Hippocampal formation (tissue), 2 donors: ENCODE measurements at places on chromosomes 5 and 9.

DNA sequence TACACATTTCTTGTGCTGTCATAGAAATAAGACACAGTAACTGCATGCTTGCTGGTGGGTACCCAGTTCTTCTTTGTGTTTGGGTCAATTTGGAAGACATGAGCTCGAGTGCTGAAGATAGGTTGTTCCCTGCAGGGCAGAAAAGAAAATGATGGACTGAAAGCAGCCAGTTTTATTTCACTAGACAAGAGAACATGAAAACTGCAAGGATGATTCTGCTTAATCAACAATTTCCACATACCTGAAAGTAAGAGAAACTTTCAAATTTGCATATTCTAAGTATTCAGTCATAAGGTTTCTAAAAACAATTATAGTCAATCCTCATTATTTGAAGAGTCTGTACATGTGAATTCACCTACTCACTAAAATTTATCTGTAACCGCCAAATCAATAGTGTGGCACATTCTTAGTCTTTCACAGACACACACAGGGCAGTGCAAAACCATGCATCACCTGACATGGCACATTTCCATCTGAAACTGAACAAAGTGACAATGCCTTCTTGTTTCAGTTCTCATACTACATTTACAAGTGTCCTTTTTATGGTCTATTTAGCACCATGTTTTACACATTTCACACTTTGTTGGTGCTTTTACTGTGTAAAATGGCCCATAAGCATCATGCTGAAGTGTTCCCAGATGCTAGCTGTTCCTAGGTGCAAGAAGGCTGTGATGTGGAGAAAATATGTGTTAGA, 56.9 kb downstream of the HOMER1 start:
- DNase-seq: no peak

DNA sequence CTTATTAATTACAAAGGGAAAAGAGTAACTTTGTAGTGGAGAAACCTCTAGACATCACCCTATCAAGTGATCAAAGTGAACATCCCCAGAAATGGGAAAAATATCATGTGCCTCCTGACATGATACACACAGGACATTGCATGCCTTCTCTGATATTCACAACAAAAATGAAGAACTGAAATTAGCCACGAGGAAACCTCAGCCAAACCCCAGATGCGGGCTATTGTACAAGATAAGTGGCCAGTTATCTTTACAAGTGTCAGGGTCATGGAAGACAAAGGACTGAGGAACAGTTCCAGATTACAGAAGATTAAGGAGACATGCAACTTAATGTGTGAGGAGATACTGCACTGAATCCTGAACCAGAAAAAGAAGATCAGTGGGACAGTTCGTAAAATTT, 23.8 kb upstream of the NPM1 start:
- no peak for DNase-seq

DNA sequence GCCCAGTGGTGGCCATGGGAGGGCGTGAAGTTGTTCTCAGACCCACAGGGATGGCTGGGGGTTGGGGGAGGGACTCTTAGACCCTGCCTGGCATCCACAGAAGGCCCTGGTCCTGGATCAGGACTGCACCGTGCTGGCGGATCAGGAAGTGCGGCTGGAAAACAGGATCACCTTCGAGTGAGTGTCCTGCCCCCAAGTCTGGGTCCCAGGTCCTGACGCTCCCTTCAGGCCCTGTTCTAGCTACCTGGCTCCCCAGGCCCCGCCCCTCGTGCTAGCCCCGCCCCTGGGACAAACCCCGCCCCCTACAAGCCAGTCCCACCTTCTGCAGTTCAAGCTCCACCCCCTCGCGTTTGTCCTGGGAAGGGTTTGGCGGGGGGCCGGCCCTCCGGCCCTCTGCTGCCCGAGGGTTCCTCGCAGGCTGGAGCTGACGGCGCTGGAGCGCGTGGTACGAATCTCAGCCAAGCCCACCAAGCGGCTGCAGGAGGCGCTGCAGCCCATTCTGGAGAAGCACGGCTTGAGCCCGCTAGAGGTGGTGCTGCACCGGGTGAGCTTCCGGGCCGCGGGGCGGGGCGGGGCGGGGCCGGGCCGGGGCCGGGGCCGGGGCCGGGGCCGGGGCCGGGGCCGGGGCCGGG, 12.9 kb downstream of the RGS14 start:
- no peak for DNase-seq

- DNase-seq: no peak
Measured at GRCh38 chr9:137456061-137456863, 2.9 kb downstream of the NSMF start.

GRCh38 chr9:99023831-99024230, 80.1 kb downstream of the COL15A1 start:
- DNase-seq: no peak

DNA sequence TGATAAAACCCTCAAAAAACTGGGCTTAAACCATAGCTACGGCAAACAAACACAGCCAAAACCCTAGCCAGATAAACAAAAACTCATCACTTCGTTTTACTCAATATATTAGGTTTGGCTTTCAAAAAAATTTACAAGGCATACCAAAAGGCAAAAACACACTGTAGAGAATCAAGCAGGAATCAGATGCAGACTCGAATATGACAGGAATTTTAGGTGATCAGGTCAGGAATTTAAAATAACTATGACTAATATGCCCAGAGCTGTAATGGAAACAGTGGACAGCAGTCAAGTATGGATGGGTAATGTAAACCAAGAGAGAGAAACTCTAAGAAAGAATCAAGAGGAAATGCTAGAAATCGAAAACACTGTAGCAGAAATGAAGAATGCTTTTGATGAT, 26.5 kb upstream of the DOCK2 start:
- DNase-seq: no peak

DNA sequence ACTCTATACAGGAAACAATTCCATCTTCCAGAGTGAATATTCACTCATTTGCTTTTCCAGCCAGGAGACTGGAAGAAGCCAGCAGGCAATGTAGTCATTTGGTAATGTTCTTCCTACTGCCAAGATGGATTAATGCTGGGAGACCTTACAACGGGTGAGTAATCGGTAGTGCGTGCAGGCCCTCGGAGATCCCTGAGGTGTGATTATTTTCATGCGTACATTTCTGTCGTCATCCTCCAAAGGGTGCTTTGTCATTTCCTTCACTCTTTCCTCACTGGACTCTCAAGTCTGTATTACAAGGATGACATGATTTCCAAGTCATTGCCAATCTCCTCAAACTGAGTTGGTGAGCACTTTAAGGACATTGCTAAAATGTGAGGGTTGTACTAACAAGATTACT, 263.5 kb downstream of the CWC27 start:
- no peak for DNase-seq

DNA sequence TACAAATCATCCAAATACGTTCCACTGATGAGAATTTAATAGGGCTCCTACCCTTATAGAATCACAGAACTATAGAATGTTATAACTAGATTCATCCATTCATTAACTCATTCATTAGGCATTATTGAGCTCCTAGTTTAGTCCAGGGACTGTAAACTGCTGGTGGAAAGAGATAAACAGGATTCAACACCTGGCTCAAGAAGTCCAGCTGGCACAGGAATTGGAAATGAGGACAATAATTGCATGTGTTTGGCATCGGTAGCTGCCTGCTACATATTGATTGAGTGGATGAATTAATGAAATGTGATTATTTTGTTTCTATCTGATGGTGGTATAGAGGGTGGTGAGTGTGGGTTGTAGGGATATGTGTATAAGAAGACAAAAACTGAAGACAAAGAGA, 100.8 kb upstream of the TLE1 start:
- no peak for DNase-seq
